ENCODE measurements at places on chromosomes 1 and 21. TPM values are rescaled to one million over a fixed set of nuclear protein-coding genes. Genes with fewer than 3 reads are reported as not detected.

ANGPTL1 gene
- not detected for total RNA-seq

DNM3 gene
- 5.8 TPM for total RNA-seq

C8A gene
- not detected for total RNA-seq

EVA1C gene
- 13.1 TPM for total RNA-seq

GRIK1 gene
- total RNA-seq = not detected

LCE2B gene
- not detected for total RNA-seq

SPRR2B gene
- not detected for total RNA-seq

MROH7 gene
- 1.2 TPM for total RNA-seq

PTPRC gene
- total RNA-seq = 421 TPM

CELA2A gene
- total RNA-seq = not detected

LCE2C gene
- total RNA-seq = not detected

DYNLT5 gene
- not detected for total RNA-seq

CFH gene
- total RNA-seq = 9.4 TPM

CHIT1 gene
- total RNA-seq = 2.8 TPM

TMEM81 gene
- 3.9 TPM for total RNA-seq

SLC45A1 gene
- total RNA-seq = 0.15 TPM

NBPF14 gene
- total RNA-seq = 14.1 TPM

PLXNA2 gene
- not detected for total RNA-seq

TACSTD2 gene
- total RNA-seq = 1.1 TPM

USH2A gene
- total RNA-seq = not detected

PRELP gene
- not detected for total RNA-seq

HRNR gene
- total RNA-seq = not detected

SPRR1B gene
- not detected for total RNA-seq

CHD5 gene
- 0.43 TPM for total RNA-seq

COL6A2 gene
- total RNA-seq = 3.3 TPM

FNDC5 gene
- total RNA-seq = not detected

RBP7 gene
- not detected for total RNA-seq

NPL gene
- total RNA-seq = 1.4 TPM

C1orf185 gene
- not detected for total RNA-seq

KRTAP6-2 gene
- total RNA-seq = not detected

BNIPL gene
- 1.4 TPM for total RNA-seq

ASCL5 gene
- total RNA-seq = 0.19 TPM

SLC25A34 gene
- 0.90 TPM for total RNA-seq

ADGRL2 gene
- not detected for total RNA-seq

LRRC3 gene
- total RNA-seq = 3.5 TPM

CFAP45 gene
- total RNA-seq = 3.6 TPM

UMODL1 gene
- not detected for total RNA-seq

Data from activated T-helper 17 cell treated with anti-CD3 and anti-CD28 coated beads, Interleukin-2, amount 50 U/mL, for 72 hours (primary cell).